Stimulated activated CD4-positive, alpha-beta T cell treated with anti-CD3 and anti-CD28 coated beads, Interleukin-4, amount 100 ng/mL, for 4 hours (primary cell): ENCODE measurements at places on chromosomes 6 and 20.

DNA sequence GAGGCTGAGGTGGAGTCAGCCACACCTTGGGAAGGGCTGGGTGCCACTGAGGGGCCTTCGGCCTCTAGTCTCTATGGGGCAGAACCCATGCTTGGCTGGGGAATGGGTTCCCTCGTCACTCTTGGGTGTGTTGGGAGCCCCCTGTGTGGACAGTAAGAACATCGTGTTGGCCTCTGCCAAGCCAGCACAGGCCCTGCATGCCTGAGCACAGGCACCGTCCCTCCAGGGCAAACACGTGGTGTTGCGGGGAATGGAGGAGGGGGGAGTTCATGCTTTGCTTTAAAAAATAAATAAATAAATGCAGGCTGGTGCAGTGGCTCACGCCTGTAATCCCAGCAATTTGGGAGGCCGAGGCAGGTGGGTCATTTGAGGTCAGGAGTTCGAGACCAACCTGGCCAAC lies 63.0 kb downstream of the EZR start:
- no peak for DNase-seq

DNA sequence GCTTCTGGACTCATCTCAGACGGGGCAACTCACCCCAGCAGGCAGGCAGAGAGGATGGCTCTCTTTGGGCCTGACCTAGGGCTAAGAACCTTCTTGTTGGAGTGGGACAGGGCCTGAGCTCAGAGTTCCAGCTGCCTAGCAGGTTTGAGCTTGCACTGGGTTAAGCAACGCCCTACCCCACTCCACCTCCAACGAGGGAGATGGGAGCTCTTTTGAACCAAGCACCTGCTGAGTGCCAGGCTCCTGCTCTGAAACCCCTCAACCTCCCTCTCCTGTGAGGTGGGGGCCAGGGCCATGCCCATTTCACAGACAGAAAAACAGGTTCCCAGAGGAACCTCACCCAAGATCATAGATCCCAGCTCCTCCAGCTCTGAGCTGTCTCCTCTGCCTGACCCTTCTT lies 54.3 kb downstream of the SNAI1 start:
- no peak for DNase-seq

DNA sequence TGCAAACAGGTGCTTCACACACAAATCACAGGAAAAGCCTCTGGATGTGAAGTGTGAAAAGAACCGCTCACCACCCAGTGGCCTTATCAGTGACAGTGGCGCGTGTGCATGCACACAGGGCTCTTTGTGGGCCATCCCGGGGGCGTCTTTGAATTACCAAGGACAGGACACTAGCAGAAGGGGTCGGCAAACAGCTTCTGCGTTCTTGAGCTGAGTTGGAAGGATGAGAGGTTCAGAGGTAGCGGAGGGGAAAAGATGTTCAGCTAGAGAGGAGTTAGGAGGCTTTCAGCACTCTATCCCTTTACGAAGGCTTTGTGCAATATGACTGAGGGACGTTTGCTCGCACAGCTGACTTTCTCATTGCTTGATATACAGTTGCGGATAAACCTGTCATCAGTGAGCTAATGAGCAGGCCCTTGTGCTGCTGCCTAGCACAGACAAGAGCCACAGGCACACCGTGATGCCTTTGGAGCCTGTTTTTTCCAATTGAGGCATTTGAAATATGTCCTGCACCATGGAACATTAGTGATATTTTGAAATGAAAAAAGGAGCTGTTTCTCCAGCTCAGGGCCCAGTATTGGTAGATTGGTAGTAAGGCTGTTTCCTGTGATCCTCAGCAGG lies 83.1 kb downstream of the IYD start:
- DNase-seq = no peak

DNA sequence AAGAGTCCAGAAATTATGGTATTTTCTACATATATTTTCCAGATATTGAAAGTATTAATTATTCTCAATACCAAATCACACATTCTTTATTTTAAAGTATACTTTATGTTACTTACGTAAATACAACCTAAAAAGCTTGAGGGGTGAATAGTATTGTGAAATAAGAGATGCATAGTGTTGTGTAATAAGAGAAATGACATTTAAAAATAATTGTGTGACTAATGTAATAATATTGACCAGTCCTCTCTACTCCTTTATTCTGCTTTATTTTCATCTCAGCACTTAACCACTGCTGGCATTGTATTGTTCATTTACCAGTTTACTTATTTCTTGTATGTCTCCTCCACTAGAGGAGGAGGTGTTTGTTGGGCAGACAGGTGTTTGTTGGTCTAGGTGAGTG lies 135.6 kb downstream of the EYA4 start:
- DNase-seq = no peak

DNA sequence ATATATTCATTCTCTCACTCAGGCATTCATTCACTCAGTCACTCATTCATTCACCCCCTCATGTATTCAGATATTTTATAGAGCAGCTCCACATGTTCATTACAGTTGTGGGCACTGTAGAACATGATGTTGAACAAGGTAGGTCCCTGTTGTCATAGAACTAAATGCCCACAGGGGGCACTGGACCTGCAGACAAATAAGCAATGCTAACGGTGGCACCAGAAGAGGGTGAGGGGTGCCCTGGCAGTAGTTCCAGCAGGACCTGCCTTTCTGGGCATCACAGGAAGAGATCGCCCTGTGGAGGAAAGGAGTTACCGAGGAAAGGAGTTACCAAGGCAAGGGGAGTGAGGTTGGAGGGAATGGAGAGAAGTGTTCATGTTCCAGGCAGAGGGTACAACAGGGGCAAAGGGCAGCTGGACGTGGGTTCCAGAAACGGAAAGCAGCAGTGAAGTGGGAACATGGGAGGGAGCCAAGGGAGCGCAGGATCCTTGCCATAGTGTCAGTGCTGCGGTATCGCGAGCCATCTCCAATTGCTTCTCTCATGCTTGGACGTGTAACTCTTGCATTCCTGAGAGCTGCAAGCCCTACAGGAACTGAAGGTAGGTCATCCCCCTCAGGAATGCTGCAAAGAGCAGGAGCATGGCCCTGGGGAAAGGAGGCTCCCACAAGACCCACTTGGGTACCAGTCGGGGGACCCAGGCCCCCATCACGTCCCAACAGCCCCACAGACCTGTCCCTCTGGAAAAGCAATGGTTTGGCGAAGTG lies 128.2 kb downstream of the EDN3 start:
- no peak for DNase-seq

GRCh38 chr6:15776458-15776980 lies 113.7 kb upstream of the DTNBP1 start:
- DNase-seq = no peak

DNA sequence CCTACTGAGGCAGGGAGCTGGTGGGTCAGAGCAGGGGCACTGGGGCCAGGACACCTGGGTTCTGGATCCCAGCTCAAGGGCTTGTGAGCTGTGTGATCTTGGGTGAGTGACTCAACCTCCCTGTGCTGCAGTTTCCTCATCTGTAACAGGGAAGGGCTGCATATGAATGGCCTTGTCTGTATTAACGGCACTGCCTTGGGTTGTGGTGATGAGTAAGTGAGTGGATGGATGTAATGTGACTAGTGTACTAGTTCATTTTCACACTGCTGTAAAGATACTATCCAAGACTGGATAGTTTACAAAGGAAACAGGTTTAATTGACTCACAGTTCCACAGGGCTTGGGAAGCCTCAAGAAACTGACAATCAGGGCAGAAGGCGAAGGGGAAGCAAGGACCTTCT lies 233.5 kb downstream of the TAF4 start:
- DNase-seq = no peak

DNA sequence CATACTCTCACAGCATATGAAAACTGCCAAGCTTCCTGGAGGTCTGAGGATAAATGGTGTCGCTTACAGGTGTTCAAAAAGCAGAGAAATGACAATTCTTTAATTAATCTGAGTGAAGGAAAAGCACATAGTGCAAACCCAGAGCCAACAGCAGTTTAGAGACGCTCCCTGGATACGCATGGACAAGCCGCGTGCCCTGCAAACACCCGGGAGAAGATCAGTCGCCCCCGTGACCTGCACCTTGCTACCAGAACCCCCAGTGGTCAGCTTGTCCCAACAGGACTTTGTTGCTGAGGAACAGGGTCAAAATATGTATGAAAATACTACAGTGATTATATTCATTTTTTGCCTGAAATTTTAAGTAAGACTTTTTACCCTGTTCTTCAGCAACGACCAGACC lies 93.9 kb downstream of the PSMG4 start:
- no peak for DNase-seq

GRCh38 chr6:44020148-44020547 lies 107.1 kb downstream of the MRPL14 start:
- no peak for DNase-seq

DNA sequence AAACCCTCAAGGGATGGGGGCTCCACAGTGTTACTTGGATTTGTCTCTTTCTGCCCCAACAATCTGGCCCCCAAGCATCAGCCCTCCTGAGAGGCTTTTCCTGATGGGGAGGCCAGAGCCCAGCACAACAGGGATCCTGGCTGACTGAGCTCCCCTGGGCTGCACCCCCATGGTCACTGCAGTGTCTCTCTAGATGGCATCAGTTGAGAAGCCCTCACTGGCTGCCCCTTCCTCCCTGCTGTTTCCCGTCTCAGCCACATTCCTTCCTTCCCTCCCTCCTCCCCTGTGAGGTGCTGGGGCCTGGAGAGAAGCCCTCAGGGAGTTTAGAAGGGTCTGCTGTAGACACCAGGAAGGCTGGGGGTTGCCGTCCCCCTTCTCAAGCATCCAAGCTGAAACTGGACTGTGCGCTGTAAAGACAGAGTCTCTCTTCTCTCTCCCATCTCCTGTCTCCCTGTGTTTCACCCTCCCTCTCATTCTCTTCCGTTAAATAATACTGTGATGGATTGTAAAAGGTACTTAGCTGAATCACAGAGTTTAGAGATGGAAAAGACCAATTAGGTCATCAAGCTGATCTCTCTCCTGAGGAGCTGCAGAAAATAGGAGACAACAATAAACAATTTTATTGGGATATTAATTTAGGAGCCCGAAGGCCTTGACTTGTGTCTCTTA lies 29.7 kb downstream of the SAYSD1 start:
- no peak for DNase-seq

DNA sequence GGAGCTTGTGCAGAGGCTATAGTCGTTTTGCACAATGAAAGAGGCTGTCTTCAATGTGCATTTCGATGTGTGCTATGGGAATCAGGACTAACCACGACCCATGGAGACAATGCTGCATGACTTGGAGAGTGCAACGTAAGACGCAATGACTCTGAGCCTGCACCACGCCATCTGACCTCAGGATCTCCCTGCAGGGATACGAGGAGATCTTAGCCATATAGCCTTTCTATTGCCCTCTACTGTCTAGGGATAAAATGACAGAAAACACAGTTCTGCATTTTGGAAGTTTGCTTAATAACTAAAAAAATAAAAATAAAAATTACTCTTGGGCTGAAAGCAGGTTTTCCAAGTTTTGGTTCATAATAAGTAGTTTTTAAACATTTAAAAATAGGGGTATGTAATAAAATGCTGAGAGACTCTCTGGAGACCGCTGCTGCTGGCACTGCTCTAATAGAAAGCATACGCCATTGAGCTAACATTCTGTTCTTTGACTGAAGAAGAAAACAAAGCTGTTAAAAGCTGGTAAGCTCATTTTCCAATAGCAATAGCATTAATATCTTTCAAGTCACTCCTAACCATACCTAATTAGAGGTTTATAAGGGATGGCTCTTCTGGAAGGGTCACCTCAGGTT lies 87.2 kb downstream of the PDE7B start:
- no peak for DNase-seq

- DNase-seq = no peak
These were observed 119.5 kb upstream of the CD93 start for GRCh38 chr20:23205611-23206041.

DNA sequence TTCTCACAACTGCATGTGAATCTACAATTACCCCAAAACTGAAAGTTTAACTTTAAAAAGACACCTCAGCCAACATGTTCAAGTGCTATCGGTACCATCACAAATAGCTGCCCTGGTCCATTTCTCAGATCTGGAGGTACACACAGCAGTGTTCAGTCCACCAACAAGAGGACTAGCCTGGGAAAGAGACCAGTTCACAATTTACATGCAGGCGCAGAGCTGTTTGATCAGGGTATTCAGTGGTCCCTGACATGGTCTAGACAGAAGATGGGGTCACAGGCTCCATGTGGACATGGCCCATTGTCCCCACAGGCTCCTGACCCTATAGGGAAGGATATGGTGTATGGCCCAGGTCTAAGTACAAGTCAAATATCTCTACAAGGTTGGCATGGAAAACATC lies 15.6 kb upstream of the TGM6 start:
- DNase-seq = no peak

- DNase-seq = no peak
These were observed 260.7 kb upstream of the MAN1A1 start for GRCh38 chr6:119610265-119610664.

- no peak for DNase-seq
These were observed 4.7 kb downstream of the SLC2A10 start for GRCh38 chr20:46713957-46714834.

GRCh38 chr6:122025104-122025503 lies 374.3 kb upstream of the HSF2 start:
- no peak for DNase-seq

DNA sequence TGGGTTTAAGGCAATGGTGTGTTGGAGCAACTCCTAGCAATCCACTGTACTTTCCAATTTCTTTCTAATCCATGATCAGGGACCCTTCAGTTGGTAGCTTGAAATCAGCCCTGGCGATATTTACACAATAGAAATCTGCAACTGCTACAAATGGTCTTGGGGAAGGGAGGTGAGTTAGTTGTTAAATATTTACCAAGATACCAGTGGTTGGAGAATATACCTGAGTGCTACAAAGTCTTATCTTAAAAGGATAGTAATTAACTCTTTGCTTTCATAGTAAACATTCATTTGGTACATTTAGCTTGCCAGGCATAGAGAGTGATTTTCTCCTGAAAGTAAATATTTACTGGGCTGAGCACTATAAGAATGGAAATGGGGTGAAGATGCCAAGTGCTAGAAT lies 568.2 kb downstream of the BCKDHB start:
- no peak for DNase-seq

- no peak for DNase-seq
These were observed 24.5 kb upstream of the SEC63 start for GRCh38 chr6:107982486-107982885.

GRCh38 chr6:84867521-84867920 lies 103.1 kb upstream of the TBX18 start:
- no peak for DNase-seq

GRCh38 chr20:17541996-17542395 lies 10.8 kb upstream of the BFSP1 start:
- DNase-seq = no peak

DNA sequence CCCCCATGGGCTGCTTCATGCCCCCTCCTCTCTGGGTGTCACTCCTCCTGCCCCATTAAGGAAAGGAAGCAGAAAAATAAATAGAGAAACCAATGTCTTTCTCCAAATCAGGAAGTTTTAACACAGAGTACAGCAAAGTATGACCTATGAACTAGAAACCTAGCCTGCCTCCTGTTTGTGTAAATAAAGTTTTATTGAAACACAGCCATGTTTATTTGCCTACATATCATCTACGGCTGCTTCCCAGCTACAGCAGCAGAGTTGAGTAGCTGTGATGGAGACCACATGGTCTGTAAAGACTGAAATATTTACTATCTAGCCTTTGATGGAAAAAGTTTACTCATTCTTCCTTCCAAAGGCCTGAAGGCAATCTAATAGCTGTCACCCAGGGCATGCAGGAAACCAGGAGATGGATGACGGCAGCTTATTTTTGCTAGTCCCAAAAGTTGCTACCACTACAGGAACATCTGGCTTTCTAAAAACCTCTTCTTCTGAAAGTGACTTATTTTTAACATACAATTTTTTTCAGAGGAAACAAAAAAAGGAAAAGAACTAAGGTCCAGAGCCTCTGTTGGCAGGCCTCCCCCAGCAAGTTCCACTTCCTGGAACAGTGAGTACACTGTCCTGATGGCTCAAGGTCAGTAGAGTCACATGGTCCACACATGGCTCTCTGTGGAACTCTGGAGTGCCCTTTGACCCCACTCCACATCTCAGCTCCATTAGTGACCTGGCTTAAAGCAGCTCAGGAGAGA lies 287.8 kb downstream of the PTPRT start:
- DNase-seq = no peak
